ENCODE measurements at places on chromosomes 16 and 17.

DNA sequence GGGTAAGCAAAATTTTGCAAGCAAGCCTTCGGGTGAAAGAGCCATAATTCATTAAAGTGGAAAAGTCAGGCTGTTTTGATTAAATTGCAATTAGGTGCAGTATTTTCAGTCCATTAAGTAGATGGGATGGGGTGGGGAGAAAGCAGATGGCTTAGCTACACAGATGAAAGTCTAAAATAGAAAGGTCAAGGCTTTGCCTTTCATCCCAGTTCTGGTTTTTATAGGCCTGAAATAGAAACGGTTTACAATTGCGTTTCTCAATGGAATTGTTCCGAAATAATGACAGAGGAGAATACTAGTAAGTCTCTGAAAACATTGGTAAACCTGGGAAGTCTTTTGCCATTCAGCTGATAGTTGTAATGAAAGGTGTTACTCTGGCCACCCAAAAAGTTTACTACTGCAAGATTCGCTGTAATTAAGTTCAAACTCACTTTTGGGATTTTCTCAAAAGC is 1.5 kb downstream of the PPM1E start:
- DNase-seq = no peak

GRCh38 chr17:79836510-79836971 is 2.7 kb downstream of the CBX4 start:
- DNase-seq = no peak

DNA sequence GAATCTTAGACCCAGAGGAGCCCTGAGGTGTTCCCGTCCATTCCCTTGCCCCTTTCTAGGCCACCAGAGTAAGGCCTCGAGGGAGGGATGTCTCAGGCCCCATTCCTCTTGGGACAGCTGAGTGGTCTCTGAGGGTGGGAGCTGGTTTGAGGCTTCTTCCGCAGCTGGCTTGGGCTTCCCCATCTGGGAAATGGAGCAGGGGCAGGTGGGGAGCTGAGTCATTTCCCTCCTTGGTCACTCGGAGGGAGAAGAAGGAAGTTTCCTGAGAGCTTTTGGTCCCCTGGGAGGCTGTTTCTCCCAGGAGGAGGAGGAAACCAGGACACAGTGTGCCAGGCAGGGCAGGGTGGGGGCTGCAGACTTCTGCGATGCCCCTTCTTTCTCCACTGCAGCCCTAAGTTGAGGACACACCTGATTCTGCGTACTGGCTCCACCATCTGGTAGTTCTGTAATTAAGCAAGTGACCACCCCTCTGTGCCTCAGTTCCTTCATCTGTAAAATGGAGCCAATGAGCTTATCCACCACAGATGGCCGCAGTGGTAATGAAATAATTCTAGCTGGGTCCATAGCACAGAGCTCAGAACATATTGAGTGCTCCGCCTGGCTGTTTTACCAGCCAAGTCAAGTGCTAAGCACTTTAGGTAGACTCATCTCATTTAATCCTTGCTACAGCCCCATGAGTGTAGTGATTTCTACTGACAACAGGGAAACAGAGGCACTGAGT is 1.6 kb upstream of the KCNJ12 start:
- DNase-seq = no peak

DNA sequence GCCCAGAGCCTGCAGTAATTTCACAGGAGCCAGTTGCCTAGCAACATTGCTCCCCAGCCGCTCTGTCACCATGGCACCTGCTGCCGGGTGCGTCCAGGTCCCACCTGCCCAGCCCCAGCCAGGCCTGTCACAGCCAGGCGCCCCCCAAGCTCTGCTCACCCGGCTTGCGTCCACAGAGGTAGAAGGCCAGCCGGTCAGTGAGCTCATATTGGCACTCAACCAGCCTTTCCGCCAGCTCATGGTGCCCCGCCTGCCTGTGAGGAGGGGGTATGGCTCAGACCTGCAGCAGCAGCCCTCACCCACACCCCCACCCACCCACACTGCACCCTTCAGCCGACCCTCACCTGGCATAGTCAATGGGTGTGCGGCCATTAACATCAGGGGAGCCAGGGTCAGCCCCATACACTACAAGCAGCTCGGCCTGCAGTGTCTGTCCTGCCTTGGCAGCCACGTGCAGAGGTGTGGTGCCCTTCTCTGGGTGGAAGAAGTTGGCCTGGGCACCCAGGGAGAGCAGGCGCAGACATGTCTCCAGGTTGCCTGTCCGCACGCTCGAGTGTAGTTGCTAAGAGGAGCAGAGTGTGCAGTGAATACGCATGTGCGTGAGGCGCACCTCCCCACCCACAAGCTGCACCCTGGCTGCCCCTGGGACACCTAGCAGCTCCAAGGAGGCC is 7.7 kb downstream of the GIT1 start:
- DNase-seq = no peak

DNA sequence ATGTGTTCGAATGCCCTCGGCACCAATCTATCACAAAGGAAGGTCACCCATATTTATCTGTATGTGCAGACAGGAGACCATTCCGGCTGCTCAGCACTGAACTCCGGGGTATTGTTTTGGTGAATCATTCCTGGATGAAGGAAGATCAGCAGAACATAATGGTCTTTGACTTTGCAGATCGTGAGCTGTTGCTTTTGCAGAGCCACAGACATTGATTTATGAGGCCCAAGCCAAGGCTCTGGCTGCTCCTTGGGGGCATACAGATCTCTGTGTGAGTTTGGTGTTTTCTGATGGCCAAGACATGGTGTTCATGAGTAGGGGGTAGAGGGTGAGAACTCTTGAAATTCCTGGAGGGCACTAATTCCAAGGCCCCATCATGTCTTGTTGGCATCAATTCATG is 458.8 kb upstream of the HSBP1 start:
- no peak for DNase-seq

GRCh38 chr16:987906-988305 is 6.3 kb downstream of the SOX8 start:
- DNase-seq = no peak

GRCh38 chr16:10114409-10114808 is 67.8 kb downstream of the GRIN2A start:
- no peak for DNase-seq

DNA sequence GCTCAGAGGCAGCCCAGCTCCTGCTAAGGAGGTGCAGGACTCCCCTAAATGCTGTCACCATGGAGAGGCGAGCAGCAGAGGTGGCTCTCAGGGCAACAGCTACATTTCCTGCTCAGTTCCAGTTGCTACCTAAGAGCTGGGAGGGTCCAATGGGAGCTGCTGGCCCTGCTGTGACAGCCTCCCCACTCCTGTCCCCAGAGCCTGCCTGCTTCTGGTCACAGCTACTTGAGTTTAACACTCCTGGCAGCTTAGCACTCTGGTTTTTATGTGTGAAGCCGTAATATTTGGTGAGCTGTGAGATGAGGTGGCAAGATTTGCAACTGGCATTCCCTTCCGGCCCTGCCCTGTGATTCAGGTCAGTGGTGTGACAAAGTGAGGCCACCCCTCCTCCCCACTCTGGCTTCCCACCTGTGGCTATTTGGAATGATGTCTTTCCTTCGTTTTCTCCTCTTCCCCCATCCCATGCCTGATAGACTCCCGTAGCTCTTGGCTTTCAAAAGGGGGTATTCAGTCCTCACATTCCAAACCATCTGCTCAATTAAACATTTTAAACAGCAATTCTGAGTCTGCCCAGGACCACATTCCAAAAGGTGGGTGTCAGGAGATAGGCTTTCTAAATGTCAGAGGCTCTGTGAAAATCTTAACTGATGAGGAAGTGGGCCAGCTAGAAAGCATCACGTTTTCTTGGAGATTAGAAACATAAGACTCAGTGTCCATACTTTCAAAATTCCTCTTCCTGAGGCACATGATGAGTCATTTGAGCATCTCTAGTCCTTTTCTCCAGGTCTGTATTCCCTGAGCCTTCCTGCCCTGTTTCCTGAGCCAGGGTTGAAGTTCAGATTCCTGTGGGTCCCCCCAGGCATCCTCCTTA is 42.6 kb upstream of the SKAP1 start:
- no peak for DNase-seq

DNA sequence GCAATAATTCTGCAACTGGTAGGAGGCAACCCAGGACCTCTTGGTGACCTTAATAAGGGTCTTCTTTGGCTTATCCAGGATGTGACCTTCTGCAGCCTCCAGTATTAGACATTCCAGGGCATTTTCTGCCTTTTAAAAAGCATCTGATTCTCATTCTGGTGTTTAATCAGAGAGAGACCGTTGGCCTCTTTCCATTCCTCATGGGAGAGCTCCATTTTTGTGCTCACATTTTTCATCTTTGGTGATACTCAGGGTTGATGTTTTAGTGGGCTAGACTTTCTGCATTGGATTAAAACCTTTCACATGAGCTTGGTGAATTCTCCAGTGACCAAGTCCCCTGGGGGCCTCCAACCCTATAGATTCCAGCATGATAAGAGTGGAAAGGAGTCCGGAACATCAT is 150.2 kb upstream of the CACNG5 start:
- no peak for DNase-seq

DNA sequence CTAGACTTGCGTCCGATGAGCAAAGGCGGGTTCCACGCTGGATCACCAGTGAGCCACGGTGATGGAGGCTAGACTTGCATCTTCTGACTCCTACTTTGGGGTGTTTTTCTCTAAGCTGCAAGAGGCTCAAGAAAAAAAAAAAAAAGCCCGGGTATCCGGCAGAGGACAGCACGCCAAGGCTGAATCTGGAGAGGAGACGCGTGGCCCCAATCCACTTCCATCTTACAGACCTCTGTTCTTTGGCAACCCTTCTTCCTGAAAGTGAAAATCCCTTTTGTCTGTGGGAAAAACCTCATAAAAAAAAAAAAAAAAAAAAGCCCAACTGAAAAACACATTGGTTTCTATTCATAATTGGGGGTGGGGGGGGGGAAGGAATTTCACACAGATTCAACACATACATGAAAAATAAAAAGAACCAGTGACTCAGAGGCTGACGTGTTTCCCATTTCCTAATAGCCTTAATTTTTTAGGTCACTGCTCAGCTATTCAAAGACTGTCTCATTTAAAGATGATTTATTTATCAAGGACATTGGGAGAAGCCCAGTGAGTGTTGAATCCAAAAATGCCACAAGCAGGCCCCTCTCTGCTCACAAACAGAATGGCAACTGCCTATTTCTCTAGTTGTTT is 258.3 kb downstream of the FOXL1 start:
- no peak for DNase-seq

GRCh38 chr16:59067205-59067604 is 333.1 kb upstream of the GOT2 start:
- DNase-seq = no peak

DNA sequence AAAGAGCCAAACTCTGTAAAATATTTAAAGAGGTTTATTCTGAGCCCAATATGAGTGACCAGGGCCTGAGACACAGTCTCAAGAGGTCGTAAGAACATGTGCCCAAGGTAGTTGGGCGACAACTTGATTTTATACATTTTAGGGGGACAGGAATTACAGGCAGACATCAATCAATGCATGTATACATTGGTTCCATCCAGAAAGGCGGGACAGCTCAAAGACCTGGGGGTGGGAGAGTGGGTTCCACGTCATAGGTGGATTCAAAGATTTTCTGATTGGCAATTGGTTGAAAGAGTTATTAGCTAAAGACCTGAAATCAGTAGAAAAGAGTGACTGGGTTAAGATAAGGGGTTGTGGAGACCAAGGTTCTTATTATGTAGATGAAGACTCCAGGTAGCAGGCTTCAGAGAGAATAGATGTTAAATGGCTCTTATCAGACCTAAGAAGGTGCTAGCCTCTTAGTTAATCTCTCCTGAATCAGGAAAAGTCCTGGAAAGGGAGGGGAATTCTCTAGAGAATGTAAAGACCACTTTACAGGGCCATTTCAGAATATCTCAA is 32.4 kb downstream of the HSBP1 start:
- no peak for DNase-seq

- DNase-seq = no peak
Measured at GRCh38 chr17:70030371-70030770, 44.7 kb upstream of the KCNJ16 start.

GRCh38 chr16:30474074-30474452 is 1.5 kb downstream of the ITGAL start:
- no peak for DNase-seq

Measured in GM19239 (cell line).